Thyroid gland (tissue), 4 donors: ENCODE measurements at places on chromosomes 13 and 19.

DNA sequence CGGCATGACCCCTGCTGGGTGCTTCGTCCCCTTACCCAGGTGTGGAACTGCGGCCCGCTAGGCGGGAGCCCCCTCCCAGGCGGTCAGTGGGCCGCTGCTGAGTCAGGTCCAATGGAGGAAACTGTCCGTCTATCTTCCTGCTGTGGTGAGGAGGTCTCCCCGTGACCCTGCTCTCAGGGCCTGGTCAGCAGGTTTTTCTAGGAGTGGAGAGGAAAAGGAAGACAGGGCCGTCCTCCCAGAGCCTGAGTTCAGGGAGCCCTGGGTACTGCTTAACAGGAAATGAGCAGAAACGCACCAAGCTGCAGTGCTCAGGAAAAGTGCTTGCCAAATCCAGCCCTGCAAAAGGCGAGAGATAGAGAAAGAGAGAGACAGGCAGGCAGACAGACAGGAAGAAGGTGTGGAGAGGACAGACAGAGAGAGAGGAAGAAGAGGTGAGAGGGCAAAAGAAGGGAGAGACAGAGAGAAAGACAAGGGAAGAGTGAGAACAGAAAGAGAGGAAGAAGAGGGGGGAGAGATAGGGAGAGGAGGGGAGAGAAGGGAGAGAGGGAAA is 10.3 kb downstream of the SH3GL1 start:
- DNase-seq: no peak

GRCh38 chr19:51698296-51698695 is 5.2 kb downstream of the SPACA6 start:
- no peak for DNase-seq

DNA sequence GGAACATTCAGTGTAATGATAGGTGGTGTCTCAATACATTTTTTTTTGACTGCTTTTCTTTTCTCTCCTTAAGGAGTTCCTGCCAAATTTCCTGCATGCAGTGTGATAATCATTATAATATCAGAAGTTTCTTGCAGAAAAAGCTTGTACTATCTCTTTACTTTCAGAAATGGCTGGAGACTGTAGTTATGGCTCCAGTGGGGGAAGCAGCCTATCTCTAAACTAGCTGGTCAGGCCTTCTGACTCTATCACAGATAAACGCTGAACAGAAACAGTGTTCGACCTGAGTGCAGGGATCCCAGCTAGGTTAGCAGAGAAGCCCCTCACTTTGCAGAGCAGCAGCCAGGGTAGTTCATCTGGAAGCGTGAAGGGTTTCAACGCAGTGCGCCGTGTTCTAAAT is 1.9 kb downstream of the CCNE1 start:
- DNase-seq: no peak

- DNase-seq: no peak
Observed at GRCh38 chr13:98632961-98633360, 56.1 kb upstream of the STK24 start.

GRCh38 chr19:38022791-38023670 is 116.0 kb downstream of the SIPA1L3 start:
- no peak for DNase-seq

DNA sequence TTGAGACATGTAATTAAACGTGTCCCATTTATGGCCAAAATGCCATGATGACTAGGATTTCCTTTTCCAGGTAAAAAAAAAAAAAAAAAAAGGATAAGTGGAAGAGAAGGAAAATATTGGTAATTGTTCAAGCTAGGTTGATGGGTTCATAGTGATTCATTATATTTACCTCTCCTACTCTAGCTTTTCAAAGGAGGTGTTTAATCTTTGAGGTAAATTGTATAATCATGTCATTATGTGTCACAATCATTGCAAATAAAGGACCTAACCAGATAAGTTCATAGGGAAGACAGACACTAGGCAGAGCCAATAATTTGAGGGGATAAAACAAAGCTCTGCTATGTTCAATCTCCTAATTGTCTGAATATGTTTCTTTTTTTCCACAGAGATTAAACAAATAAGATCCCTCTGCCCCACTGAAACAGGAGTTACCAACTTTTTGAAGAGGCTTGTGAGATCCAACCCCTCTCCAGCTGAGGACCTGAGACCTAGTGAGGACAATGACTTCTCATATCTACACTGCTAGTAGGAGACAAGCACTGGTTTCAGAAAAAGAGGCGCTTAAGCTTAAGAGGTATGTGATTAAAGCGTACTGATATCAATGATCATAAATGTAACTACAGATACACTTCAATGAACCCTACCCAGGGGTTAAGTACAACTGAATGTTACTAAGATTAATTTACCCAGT is 61.4 kb downstream of the USP12 start:
- DNase-seq: no peak

DNA sequence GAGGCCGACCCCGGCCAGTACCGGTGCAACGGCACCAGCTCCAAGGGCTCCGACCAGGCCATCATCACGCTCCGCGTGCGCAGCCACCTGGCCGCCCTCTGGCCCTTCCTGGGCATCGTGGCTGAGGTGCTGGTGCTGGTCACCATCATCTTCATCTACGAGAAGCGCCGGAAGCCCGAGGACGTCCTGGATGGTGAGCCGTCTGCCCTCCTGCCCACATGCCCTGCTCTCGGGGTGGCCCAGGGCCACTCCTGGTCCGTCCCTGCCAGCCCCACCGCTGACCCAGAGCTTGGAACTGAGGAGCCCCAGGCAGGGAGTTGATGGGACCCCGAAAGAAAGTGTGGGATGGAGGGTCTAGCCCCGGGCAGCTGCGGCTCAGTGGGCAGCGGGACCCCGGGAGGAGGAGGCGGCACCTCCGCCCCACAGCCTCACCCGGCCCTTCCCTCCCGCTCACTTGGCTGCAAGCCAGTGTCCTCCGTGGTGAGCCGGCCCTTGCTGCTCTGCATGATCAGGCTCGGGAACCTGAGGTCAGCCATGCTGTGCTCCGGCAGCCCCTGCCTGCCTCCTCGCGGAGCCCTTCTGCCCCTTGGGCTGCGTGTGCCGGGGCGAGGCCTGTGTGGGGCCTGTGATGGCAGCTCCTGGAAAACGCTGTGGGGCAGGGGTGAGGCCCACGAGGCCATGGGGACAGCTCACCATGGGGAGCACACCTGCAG is 8.1 kb upstream of the HCN2 start:
- no peak for DNase-seq

- peak; percentile 61 for DNase-seq
Observed at GRCh38 chr13:24050796-24051715, 109.5 kb upstream of the SPATA13 start.

DNA sequence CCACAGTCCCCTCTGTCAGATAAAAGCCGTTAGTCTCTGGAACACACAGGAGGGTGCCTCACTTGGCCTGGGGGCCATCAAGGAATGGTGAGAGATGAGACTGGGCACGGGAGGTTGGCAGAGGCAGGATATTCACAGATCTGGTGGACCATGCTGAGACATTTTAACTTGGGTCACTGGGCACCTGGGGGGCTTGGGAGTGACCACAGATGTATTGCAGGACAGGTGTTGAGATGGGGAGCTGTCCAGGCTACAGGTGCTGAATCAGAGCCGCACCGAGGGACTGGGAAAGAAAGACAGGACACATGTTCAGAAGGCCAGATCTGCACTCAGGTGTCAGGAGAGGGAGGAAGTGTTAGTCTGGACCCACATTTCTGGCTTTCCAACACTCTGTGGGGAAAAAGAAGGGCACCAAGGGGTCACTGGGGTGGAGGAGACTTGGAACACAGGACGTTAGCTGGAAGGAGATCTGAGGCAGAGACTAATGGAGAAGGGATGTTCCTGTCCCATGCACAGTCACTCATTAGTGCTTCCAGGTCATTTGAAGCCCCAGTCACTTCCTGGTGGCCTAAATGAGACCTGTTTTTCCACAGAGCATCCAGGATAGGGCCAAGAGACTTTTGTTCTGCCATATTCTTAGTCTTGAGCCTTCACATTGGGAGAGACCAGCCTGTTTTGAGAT is 56.1 kb downstream of the CHST8 start:
- DNase-seq: no peak

GRCh38 chr19:38047641-38048040 is 140.6 kb downstream of the SIPA1L3 start:
- DNase-seq: no peak

GRCh38 chr13:77184455-77184854 is 142.4 kb downstream of the MYCBP2 start:
- DNase-seq: no peak

DNA sequence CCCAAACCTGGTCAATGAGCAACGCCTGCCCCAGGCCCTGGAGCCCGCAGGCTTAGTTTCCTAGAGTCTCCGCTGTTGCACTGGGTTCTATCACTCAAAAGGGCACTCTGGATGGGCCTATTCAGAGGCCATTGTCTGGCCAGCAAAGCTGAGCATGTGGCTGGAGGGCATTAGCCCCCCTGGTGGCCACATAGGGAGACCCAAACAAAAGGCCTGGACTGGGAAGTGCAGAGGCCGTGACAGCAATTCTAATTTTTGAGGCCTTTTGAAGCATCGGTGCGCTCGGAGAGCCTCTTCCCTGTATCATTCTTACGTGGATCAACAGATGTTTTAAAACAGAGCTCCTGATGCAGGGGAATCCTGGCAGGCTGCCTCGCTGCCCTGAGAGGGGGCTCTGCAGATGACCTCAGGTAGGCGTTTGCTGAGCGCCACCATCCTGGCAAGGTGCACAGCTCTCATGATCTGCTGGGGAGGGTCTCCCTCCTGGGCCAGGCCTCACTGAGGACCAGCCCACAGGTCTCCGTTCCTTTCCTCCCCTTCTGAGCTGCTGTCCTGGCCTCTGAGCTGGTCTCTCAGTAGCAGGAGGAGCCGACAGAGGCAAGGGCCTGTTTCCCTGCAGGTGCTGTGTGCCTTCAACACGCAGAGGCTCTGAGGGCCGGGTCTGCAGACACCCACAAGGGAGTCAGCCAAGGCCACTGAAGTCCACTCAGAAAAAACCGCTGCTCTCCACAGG is 190.5 kb downstream of the URI1 start:
- no peak for DNase-seq

GRCh38 chr13:110520431-110521295 is 40.9 kb downstream of the RAB20 start:
- peak; percentile 97 for DNase-seq

- no peak for DNase-seq
Observed at GRCh38 chr13:33874871-33875270, 56.9 kb downstream of the RFC3 start.

GRCh38 chr19:39970425-39970674 is 615 bp upstream of the PSMC4 start:
- no peak for DNase-seq

- peak; percentile 57 for DNase-seq
Observed at GRCh38 chr19:7534531-7535046, 928 bp upstream of the PNPLA6 start.

DNA sequence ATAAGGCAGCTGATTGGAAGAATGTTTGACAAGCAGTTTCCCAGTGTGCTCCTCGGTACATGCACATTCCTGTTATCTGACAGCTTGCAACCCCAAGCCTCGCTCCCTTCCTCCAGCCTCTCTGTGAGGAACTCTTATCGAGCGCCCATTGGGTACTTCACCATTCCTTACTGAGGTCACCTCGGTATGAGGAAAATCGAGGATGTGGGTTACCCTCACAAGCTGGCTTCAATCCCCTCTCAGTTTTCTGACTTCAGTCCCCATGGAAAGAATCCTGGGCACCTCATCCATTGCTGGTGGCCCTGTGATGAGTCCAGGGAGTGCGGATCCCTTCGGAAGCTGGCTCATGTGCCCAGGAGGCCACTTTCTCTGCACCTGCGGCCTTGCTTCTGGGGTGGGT is 17.3 kb downstream of the TEX29 start:
- DNase-seq: no peak

- no peak for DNase-seq
Observed at GRCh38 chr19:47503826-47504150, 11.1 kb downstream of the NAPA start.

DNA sequence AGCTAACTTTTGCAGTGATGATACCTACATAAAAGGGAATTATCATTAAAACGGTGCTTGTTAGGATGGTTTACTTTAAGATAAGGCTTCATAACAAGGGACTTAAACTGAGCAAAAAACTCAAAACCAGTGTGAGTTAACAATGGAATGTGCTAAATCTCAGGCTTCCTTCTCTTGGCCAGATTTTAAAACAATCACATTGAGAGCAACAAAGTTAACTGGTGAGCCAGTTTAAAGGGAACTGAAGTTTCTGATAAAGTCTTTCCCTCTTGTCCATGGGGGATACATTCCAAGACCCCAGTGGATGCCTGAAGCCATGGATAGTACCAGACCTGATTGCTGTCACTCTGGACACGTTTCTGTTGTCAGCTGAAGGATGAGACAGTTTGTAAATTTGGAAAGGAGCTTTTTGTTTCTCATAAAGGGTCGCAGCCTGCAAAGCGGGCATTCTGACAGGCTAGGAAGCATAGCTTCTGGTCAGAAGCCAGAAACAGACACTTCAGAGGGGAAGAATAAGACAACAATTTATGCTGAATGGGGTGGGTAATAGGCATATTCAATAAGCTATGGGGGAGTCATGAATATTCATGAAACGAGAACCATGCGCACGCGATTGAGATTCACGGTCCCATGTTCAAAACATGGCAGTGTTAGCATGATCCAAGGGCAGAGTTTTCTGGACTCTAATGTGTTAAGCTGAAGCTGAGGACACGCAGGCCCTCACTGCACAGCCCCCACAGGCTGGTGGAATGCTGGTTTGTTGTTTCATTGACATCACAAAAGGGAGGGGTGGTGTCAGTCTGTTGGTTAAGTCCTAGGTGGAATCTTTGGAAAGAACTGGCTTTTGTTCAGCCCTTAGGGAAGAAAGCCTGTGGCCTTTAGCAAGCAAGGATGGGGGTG is 150.6 kb upstream of the RNF113B start:
- peak; percentile 64 for DNase-seq

DNA sequence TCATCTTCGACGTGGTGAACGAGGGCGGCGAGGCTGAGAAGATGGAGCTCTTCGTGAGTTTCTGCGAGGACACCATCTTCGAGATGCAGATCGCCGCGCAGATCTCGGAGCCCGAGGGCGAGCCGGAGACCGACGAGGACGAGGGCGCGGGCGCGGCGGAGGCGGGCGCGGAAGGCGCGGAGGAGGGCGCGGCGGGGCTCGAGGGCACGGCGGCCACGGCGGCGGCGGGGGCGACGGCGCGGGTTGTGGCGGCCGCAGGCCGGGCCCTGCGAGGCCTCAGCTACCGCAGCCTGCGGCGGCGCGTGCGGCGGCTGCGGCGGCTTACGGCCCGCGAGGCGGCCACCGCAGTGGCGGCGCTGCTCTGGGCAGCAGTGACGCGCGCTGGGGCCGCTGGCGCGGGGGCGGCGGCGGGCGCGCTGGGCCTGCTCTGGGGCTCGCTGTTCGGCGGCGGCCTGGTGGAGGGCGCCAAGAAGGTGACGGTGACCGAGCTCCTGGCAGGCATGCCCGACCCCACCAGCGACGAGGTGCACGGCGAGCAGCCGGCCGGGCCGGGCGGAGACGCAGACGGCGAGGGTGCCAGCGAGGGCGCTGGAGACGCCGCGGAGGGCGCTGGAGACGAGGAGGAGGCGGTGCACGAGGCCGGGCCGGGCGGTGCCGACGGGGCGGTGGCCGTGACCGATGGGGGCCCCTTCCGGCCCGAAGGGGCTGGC is 52.6 kb downstream of the MAP4K1 start:
- DNase-seq: peak; percentile 11
